ENCODE measurements at places on chromosomes 4 and X. TPM values are rescaled to one million over a fixed set of nuclear protein-coding genes. Genes with fewer than 3 reads are reported as not detected.

TEX13B gene
- not detected for polyA plus RNA-seq

DNA sequence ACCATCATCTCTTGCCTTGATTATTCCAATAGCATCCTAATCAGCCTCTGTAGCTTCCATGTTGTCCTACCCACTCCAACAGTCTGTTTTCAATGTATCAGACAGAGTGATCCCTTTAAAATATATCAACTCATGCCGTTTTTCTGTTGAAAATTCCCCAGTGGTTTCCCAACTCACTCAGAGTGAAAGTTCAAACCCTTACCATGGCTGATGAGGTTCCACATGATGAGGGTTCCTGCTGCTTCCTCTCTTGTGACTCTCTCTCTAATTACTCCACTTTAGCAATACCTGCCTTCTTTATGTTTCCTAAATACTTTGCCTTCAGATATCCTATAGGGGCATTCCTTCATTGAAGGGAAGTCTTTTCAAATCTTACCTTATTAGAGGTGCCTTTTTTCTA, 334.7 kb downstream of the PPP1R2C start:
- DNase-seq = no peak

DNA sequence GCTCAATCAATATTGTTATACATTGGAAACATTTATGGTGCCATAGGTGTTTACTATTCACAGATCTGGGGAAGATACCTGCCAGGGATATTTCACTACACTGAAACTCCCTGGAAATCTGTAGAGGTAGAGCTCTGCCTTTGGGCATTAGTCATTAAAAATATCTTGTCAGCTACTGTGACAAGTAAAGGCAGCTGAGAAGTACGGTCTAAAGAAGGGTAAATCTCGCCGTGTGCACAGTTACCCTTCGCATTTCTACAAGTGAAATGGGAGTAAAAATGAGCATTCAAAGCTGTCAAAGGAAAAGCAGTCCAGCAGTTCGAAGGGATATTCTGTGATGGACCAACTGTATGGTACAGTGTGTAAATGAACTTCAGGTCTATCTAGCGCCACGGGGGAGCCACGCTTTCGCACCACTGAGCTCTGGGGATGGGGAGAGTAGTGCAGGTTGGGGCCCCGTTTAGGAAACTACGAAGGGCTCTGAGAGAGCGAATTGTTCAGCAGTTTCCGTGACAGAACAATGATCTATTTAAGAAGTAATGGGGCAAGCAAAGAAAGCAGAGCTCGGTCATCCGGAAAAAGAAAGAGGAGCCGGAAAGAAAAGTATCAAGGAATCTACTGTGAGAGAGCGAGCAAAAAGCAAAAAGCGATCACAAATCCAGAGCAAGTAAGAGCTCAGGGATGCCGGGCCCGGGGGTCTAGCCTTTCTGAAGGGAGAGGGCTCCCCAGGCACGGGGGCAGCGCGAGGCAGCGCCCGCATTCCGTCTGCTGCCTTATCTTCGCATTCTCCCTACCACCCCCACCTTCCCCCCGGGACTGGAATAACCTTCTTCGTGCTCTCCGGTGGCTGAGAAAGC, 646 bp downstream of the TIGD4 start:
- DNase-seq = no peak

CDKL2 gene
- polyA plus RNA-seq = 2.7 TPM

Data from lung (tissue), 17 donors.